ENCODE measurements at places on chromosomes 7 and 10. TPM values are rescaled to one million over a fixed set of nuclear protein-coding genes. Genes with fewer than 3 reads are reported as not detected.

Gene APBB1IP
- total RNA-seq: 45.6 TPM

Gene PBLD
- total RNA-seq: 1.7 TPM

Gene NUP205
- 50.6 TPM for total RNA-seq

Gene MRLN
- 0.56 TPM for total RNA-seq

Gene BAMBI
- 2.9 TPM for total RNA-seq

DNA sequence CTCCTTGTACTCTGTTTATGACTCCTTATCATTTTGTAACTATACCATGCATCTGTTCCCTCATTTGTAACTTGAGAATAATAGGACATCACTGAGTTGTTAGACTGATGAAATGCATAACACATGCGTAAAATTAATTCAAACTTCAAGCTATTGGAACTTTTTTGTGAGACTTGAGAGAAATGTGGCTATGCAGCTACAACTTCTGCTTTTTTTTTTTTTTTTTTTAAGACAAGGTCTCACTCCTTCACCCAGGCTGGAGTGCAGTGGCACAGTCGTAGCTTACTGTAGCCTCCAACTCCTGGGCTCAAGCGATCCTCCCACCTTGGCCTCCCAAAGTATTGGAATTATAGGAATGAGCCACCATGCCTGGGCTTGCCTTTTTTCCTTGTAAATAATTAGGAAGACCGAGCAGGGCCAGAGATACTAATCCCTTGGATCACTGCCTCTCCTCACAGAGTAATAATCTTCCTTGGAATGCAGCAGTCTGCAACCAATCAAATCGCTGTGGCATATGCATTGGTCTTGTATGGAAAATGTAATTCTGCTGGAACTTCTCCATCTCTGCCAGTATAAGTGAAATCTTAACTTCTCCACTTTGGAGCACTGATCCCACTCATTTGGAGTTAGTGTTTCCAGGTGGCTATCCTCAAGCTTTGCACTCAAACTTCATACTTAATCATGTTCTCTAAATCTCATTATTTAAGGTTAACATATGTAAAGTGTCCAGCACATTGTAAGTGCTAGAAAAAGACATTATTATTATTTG is 2.0 kb upstream of the PANK1 start:
- H3K4me3 ChIP-seq: no peak overlapping the region
- no peaks in the 10 kb centered on the region for H3K27me3 ChIP-seq
- no peak overlapping the region for H3K27ac ChIP-seq
- DNase-seq: no peak
- no peaks in the 10 kb centered on the region for H3K36me3 ChIP-seq
- peaks cover 16% of the 10 kb centered on the region for H3K4me1 ChIP-seq

DNA sequence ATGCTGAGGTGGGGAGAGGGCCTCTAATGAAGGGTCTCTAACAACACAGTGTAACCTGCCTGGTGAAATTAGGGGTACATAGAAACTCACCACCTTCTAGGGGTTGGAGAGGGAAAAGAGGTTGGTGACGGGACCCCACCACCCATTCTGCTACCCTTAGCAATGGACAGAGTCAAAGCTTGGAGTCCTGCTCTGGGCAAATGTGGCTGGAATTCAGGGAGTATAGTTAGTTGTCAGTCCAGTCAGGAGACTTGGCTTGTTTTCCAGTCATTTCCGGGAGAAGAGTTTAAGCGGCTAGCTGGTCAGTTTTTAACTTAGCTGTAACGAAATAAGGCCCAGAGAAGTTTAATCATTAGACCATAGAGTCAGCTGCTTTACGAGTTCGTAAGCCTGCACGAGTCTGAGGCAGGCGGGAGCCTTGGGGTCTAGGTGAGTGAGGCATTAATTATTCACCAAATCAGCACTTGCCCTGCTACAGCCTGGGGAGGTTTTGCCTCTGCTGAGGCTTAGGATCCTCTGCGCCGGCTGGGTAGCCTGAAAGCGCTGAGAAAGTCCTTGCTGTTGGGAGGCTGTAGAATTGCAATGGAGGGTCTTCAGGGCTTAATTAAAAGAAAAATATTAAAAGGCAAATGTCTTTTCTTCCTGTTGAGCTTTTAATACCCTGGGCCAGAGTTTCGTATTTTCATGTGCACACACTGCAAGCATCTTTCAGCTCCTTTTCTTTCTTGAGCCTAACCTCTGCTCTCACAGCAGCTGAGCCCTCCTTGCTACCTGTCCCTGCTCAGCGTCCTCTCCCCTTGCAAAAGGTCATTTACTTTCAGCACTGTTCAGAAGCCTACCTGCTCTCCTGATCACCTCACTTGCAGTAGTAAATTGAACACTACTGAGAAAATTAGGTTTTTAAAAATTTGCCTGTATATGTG is 1.5 kb upstream of the LAMB1 start:
- H3K27ac ChIP-seq: no peak overlapping the region
- peaks cover 54% of the 10 kb centered on the region for H3K27me3 ChIP-seq
- DNase-seq: no peak
- H3K4me3 ChIP-seq: no peak overlapping the region
- H3K36me3 ChIP-seq: no peaks in the 10 kb centered on the region
- peaks cover 28% of the 10 kb centered on the region for H3K4me1 ChIP-seq

DNA sequence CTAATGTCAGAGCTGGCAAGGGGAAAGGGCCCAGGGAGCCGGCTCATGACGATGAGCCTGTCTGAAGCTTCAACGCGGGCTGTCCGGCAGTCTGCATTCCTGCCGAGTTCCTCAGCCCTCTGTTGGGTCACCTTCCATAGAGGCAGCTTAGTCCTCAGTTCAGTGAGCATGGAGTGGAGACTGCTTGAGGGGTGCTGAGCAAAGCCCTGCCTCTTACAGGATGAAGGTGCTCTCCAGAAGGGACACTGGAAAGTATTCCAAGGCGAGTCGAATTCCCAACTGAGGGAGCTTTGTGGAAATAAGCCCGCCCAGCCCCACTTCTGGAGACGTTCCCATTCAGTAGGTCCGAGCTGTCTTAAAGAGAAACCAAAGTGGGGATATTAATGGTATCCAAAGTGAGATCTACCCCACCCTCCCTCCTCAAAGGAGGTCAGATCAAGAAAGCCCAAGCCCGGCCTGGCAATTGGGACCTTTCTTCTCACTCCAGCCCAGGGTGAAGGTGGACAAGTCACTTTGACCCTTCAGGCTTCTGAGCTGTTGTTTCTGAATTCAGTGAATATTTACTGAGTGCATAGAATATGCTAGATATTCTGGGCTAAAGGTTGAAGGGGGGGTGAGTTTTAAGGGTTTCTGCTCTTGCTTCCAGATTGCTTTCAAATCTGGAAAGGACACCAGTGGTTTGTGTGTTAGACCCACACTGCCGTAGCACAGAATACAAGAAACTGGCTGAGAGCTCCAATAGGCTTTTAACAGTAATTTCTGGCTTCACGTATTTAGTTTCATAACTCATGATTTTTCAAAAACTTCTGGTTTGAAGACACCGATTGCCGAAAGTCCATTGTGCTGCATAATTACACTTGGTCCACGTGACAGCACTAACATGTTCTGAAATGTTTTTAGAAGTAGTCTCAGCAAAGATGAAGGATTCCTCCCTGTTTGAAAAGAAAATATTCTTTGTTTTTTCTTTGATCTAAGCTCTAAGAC is 3.5 kb downstream of the EGFR start:
- peaks cover 29% of the 10 kb centered on the region for H3K27me3 ChIP-seq
- peaks cover 6% of the 10 kb centered on the region for H3K4me1 ChIP-seq
- DNase-seq: no peak
- H3K36me3 ChIP-seq: no peaks in the 10 kb centered on the region

DNA sequence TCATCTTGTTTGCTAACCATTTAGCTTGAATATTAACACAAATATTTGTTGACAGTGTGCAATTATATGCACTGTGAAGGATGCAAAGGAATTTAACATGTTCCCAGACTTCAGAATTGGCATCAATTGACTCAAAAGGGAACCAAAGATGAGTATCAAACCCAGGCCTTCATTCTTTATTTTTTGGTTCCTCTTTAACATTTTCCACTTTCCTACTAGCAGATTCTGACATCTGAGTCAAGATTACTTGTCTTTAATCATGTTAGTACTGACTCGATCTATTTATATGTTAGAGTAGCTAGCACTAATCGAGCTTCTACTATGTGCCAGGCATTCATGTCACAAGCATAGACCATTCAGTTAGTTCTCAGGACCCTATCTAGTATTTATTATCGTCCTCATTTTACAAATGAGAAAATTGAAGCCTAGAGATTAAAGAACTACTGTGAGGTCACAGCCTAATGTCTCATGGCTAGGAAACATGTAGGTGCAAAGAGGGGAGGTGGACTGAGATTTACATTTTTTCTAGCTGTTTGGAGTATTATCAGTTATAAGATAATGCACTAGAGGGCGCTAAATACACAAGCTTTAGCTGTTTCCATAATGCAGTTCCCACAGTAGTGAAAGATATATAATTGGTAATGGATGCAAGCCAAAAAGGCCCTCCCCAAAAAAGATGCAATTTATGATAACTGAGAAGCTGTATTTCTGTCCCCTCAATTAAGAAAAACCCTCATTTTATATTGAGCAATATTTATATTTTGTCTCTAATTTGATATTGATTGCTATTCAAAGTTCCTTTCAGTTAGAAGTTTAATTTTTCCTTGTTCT is 32.9 kb upstream of the KMT2E start:
- DNase-seq: no peak
- no peaks in the 10 kb centered on the region for H3K27me3 ChIP-seq
- no peak overlapping the region for H3K27ac ChIP-seq
- no peaks in the 10 kb centered on the region for H3K36me3 ChIP-seq
- H3K4me3 ChIP-seq: no peak overlapping the region

GRCh38 chr7:103887853-103888602 is 101.4 kb downstream of the RELN start:
- no peaks in the 10 kb centered on the region for H3K27me3 ChIP-seq
- H3K27ac ChIP-seq: no peak overlapping the region
- no peaks in the 10 kb centered on the region for H3K36me3 ChIP-seq
- no peak for DNase-seq

GRCh38 chr10:80684259-80684658 is 146.6 kb downstream of the SH2D4B start:
- H3K36me3 ChIP-seq: no peaks in the 10 kb centered on the region
- no peaks in the 10 kb centered on the region for H3K4me1 ChIP-seq
- no peaks in the 10 kb centered on the region for H3K27me3 ChIP-seq
- H3K27ac ChIP-seq: no peak overlapping the region
- no peak overlapping the region for H3K4me3 ChIP-seq
- peak; percentile 71 for DNase-seq

- H3K27me3 ChIP-seq: no peaks in the 10 kb centered on the region
- H3K4me3 ChIP-seq: no peak overlapping the region
- DNase-seq: no peak
- no peaks in the 10 kb centered on the region for H3K4me1 ChIP-seq
These were observed 577.8 kb downstream of the ETV1 start for GRCh38 chr7:13411636-13412035.

- no peak overlapping the region for H3K4me3 ChIP-seq
- peaks cover 7% of the 10 kb centered on the region for H3K4me1 ChIP-seq
- no peaks in the 10 kb centered on the region for H3K27me3 ChIP-seq
- peaks cover 68% of the 10 kb centered on the region for H3K36me3 ChIP-seq
- H3K27ac ChIP-seq: no peak overlapping the region
- DNase-seq: peak; percentile 54
These were observed 11.6 kb downstream of the HBP1 start for GRCh38 chr7:107180378-107180777.

DNA sequence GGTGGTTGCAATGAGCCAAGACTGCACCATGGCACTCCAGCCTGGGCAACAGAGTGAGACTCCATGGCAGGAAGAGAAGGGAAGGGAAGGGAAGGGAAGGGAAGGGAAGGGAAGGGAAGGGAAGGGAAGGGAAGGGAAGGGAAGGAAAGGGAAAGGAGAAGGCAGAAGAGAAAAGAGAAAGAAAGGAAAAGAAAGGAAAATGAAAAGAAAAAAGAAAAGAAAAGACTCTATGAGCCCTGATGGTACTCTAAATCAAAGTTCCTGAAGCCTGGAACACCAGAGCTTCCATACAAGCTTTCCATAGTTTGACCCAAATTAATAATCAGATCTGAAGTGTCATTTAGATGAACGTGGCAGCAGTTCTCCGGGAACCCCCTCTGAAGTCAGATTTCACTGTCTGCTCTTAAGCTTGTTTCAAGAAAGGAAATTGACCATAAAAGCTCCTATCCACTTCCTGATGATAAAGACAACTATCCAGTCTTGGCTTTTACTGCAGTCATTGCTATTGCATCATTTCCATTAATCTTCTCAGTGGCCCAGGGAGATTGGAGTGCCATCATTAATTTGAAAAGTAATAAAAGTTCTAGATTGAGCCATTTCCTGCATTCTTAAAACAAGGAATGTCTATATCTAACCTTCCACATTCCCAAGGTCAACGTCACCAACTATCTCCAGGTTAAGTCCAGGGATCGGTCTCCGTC is 44.2 kb upstream of the FRMD4A start:
- H3K27ac ChIP-seq: no peak overlapping the region
- H3K36me3 ChIP-seq: no peaks in the 10 kb centered on the region
- no peak overlapping the region for H3K4me3 ChIP-seq
- peaks cover 3% of the 10 kb centered on the region for H3K27me3 ChIP-seq
- no peak for DNase-seq

DNA sequence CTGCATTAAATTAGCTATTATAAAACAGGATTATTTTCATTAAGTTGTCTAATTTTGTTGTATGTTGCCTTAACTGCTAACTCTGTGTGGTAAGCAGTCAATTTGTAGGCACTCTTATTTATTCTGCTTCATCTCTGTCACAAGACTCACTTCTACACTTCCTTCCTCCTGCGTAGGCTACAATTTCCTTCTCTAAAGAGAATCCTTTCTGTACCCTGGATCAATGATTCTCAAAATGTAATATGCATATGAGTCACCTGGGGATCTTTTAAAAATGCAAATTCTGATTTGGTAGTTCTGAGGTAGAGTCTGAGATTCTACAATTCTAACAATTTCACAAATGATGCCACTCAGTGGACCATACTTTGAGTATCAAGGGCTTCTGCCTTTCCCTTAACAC is 4.4 kb upstream of the UBE2D1 start:
- peaks cover 6% of the 10 kb centered on the region for H3K4me1 ChIP-seq
- H3K4me3 ChIP-seq: no peak overlapping the region
- DNase-seq: no peak
- H3K27me3 ChIP-seq: no peaks in the 10 kb centered on the region
- H3K36me3 ChIP-seq: no peaks in the 10 kb centered on the region

GRCh38 chr10:133242611-133243356 is 5.1 kb downstream of the VENTX start:
- no peak overlapping the region for H3K27ac ChIP-seq
- no peak for DNase-seq
- peaks cover 25% of the 10 kb centered on the region for H3K4me1 ChIP-seq
- H3K36me3 ChIP-seq: no peaks in the 10 kb centered on the region
- no peak overlapping the region for H3K4me3 ChIP-seq
- H3K27me3 ChIP-seq: peaks cover 44% of the 10 kb centered on the region

- no peaks in the 10 kb centered on the region for H3K27me3 ChIP-seq
- H3K4me1 ChIP-seq: peaks cover 19% of the 10 kb centered on the region
- H3K36me3 ChIP-seq: no peaks in the 10 kb centered on the region
- DNase-seq: peak; percentile 87
These were observed 56.5 kb upstream of the PCGF5 start for GRCh38 chr10:91163869-91164474.

DNA sequence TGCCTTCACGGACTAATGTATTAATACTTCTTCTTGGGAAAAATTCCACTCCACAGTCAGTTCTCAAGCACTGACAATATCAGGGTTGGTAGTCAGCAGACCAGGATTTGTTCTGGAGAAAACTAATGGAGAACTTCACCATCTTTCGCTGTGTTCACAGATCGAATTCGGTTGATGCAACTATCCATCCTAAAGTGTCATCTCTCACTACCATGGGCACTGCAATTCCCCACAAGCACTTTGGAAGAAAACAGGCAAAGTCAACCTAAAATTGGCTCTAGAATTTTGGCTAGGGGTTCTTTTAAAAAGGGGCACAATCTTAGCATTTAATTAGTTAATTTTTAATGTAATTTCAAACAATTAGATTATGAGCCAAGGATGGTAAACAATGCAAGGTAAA is 164.4 kb downstream of the HGF start:
- H3K36me3 ChIP-seq: no peaks in the 10 kb centered on the region
- no peak for DNase-seq
- H3K4me1 ChIP-seq: no peaks in the 10 kb centered on the region
- H3K27me3 ChIP-seq: no peaks in the 10 kb centered on the region
- no peak overlapping the region for H3K4me3 ChIP-seq

Measured in CD4-positive, alpha-beta T cell (primary cell).